Inflammatory macrophage treated with lipopolysaccharide for 1 hour (primary cell): ENCODE measurements at places on chromosomes 12 and 14.

- DNase-seq: no peak
These were observed 279.0 kb downstream of the GRIN2B start for GRCh38 chr12:13702381-13702780.

DNA sequence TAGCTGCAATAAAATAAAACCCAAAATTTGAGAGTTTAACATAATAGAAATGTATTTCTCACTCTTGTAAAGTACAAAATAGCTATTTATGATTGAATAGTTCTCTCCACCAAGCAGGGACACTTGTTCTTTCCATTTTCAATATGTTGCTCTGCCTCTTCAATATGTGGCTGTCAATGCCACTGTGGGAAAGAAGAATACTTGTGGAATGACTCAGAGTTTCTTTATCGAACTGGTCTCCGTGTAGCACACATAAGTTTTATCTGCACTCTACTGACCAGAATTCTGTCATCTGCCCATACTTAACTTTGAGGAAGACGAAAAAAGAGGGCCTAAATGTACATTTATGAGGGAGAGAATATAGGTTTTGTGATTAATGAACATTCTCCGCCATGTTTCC is 256.9 kb downstream of the ATXN7L3B start:
- no peak for DNase-seq

GRCh38 chr12:70982991-70983390 is 62.5 kb upstream of the PTPRR start:
- DNase-seq: no peak

DNA sequence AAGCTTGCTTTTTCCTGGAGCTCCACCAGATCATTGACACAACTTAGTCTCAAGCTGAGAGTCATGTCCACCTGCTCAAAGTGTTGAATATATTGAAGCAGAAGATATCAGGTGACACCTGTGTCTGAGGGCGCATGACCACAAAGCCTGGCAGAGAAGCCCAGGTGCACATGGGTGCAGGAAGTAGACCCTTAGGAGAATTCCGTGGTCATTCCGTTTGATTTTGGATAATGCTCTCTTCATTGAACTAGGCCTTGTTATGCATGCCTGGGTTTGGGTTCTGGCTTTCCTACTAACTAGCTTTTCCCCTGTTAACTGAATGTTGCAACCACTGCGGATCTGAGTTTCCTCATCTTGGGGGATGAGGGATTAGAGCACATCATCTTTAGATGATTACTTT is 7.1 kb downstream of the ARHGDIB start:
- no peak for DNase-seq

- DNase-seq: no peak
These were observed 834 bp downstream of the COCH start for GRCh38 chr14:30874999-30875787.

- peak; percentile 64 for DNase-seq
These were observed 2.0 kb downstream of the NFKBIA start for GRCh38 chr14:35402323-35403113.

- peak; percentile 46 for DNase-seq
These were observed 1.2 kb downstream of the MGP start for GRCh38 chr12:14884458-14884878.

DNA sequence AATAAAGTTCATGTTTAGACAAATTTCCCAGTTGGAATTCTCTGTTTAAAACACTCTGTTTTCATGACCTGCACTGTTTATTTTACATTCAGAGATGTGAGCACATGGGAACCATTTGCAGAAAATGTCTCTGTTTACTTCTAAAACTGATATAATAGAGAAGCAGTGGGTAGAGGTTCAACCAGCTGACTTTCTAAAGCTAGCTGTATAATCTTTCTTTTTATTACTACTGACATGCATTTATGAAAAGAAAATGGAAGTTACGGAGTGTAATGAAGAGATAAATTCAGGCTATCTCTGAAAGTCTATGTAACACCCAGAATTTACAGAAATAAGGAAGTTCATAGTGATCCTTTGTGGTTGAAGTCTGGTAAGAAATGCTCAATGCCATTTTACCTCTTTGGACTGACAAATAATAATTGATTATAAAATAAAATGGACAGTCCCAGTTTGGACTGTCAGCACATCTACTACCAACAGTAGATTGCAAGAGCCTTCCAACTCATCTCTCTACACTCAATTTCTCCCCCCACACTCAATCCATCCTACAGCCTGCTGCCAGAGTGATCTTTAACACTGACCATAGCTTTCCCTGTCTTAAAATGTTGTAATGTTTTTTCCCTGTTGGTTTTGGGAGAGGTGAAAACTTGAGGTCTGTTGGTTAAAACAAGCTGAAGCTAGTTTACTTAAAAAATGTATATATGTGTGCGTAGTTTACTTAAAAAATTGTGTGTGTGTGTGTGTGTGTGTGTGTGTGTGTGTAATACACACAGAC is 137.4 kb downstream of the AEBP2 start:
- no peak for DNase-seq

DNA sequence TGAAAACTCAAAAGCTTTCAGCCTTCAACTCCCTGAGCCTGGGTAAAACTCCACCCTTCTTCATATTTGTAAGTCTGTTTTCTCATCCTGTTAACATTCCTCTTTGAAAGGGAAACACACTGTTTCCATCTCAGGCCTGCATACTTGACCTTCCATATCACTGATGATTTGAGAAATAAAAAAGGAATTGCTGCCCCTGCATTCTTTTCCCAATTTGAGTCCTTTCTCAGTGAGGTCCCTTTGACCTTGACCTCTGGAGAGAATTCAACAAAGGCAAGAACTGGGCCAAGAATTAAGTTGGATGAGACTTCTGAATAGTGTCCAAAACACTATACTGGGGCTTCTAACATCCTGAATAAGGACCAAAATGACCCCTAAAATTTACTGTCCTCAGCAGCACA is 108.0 kb downstream of the AEBP2 start:
- DNase-seq: no peak

GRCh38 chr12:105921872-105922669 is 216.7 kb downstream of the NUAK1 start:
- no peak for DNase-seq

DNA sequence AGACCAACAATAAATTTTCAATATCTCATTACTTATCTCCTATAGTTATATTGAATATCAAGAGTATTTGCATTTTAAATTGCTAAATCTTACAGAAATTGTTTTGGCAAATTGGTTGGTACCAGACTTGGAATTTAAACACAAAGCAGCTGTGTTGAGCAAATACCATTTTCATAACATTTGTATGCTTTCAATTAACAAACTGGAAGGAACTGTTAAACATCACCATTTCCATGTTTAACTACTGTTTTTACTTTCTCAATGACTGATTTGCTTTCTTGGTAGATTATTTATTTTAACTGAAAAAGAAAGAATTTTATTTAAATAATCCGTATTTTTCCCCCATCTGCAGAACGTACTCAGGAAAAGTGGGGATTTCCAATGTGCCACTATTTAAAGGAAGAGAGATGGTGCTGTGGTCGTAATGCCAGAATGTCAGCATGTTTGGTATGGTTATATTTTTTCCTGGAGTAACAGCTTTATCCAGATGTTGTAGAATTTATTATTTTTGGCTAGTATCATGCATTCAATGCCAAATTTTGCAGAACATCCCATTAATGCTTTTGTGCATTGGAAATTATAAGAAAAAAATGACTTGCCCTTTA is 72.3 kb downstream of the METTL25 start:
- no peak for DNase-seq

DNA sequence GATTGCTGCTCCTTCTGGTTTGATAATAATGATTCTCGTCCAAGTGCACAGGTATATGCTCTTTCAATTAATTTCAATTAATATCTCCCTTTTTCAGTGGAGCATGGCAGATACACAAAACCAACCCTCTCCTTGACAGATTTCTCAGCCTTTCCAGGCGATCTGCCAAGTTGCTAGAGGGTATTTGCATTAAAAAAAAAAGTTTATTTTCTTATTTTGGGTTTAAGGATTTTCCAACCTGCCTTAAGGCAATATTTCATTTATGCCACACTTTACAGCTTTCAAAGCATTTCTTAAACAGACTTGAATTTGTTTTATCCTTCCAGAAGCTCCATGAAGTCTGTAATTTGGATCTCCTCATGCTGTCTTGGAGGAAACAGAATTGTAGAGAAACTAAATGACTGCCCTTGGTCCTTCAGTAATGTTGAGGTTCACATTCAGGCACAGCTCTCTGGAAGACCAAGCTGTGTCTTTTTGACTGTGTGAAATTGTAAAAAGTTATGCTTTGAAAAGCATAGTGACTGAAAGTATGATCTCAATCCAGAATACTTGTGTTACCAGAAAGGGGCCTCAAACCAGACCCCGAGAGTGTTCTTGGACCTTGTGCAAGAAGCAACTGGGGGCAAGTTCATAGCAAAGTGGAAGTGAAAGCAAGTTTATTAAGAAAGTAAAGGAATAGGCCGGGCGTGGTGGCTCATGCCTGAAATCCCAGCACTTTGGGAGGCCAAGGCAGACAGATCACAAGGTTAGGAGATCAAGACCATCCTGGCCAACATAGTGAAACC is 2.3 kb downstream of the DGLUCY start:
- DNase-seq: peak; percentile 43

DNA sequence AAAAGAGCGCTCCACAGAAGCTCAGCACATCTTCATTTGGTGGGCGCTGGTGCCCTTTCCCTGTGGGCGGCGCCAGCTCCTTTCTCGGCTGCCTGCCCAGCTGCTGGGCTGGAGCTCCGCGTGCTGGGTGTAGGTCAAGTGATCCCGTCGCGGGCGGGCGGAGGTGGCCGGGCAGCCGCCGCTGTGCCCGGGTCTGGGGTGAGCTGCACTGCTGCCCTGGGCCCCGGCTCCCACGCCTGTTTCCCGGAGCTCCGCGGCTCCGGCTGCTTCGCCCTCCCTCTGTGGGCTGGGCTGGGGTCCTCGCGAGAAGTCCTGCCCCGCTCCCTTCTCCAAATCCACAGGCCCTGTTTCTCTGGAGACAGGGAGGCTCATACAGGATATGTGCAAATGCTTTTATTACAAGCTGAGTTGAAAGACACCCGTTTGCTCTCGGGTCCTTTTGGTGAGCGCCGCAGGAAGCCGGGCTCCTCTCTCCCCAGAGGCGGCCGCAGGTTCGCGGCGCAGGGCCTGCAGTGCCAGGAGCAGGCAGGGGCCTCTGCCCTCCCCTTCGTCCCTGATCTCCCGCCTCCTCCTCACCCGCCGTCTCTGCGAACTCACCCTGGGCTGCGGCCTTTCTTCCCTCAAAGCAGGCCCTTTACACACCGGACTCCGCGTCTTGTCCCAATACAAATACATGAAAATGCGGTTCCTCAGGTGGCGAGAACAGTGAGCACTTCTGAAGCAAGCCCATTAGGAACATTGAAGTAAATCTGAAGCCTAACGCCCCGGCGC is 67.8 kb upstream of the CAPRIN2 start:
- peak; percentile 32 for DNase-seq

GRCh38 chr14:92670160-92670559 is 78.3 kb downstream of the LGMN start:
- peak; percentile 44 for DNase-seq

- no peak for DNase-seq
These were observed 41.1 kb downstream of the SPTB start for GRCh38 chr14:64838656-64839055.

DNA sequence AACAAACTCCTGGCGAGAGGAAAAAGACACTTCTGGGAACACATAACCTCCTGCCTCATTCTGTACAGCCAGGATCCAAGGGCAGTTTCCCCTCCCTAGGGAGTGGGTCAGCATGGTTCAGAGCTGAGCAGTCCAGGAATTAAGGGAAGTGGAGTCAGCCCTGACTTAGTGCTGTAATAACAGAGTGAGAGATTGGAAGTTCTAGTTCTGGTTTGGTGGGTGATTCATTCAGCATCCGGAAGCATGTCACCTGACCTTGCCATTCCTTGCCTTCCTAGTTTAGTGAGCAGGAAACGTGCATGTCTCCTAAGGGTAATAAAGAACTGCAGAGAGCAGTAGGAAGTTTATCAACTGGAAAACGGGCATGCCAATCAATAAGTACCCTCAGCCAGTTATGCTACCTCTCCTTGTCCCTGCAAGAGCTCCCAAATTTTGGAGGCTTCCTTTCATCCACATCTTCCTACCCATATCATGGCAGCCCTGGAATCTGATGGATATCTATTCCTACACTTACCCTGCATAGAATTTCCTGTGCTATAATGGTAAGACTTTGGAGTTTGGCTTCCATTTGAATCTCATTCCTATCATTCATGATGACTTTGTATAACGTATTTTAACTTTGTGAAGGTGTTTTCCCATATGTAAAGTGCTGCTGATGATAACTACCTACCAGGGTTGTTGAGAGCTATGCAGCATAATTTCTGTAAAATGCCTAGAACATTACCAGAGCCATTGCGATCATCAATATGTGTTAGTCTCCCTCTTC is 28.5 kb upstream of the MAGOHB start:
- DNase-seq: no peak

- DNase-seq: no peak
These were observed 10.2 kb upstream of the GPX2 start for GRCh38 chr14:64952598-64953309.

DNA sequence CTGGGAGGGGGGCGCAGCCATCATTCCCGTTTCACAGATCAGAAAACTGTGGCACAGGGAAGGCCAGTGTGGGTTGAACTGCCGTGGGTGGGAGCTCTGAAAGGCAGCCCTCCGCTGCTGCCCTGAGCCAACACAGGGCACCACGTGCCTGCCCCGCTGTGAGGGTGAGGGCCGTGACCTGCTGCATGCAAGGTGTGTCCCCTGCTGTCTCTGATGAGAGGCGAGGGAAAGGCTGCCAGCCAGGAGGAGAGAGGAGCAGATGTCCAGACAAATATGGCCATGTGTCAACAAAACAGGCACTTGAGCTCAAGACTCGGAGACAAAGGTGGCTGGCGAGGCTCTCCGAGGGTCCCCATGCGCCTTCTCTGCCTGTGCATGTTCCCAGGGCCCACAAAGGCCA is 108.8 kb downstream of the RBM19 start:
- no peak for DNase-seq

DNA sequence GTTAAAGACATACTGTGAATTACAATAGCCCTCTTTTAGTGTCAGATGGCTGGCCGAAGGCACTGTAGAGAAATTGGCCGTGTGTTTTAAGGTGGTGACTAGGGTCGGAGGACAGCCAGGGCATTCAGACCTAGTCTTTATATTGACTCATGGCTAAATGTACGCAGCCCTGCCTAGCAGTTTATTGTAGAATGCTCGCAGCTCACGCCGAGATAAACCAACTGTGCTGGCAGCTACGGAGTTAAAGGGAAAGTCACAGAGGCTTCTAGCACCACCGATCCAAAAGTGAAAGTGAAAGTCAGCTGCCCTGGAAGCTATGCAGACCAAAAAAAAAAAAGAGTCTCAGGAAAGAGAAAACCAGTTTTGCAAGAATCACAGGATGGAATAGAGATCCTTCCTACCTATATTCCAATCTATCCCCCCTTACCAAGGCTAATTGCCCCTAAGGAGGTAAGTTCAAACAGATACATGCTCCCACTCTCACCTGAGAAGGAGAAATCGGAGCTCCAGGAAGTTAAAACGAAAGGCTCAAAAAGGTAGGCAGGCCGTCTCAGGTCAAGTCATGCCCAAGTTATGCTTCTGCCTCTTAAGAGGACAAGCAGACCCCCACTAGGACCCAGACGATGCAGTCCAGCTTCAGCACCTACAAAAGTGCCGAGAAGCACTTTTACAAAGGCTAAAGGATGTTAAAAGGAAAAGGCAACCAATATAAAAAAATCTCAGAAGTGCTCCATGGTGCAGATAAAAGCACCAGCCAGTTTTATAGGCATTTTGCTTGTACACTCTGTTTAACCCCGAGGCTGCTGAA is 24.8 kb downstream of the KLRK1 start:
- DNase-seq: peak; percentile 74

GRCh38 chr14:30875788-30876053 is 1.4 kb downstream of the COCH start:
- DNase-seq: no peak
